Nephron progenitor cell (in vitro differentiated cells): ENCODE measurements at places on chromosomes 3 and 15.

DNA sequence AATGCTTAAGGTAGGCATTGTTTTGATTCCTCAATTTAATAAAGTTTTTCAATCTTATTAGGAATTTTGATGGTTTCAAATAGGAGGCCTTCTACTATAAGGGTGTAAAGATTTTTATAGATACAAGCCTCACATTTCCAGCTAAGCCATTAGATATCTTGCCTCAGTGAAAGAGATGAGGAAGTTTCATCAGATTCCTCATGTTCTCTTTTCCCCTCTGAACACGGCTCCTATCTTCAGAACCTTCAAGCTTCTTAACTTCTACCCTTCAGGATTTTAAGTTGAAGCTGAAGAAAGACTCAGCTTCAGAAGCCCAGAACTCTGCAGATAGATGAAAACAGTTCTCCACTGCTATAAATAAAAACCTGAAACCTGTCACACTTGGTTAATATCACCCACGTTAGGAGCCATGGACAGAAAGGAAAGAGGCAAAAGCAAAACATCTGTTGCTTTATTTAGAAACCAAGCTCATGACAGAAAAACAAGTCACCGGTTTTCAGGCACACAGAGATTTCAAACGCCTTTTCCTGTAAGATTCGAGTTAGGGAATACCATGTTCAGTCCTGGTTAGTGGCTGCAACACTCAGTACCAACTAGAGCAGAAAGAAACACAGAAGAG lies 82.2 kb upstream of the GOLGA8B start:
- no peaks in the 10 kb centered on the region for H3K4me1 ChIP-seq
- H3K27ac ChIP-seq = no peak overlapping the region
- peaks cover 38% of the 10 kb centered on the region for H3K27me3 ChIP-seq
- H3K4me3 ChIP-seq = no peak overlapping the region

DNA sequence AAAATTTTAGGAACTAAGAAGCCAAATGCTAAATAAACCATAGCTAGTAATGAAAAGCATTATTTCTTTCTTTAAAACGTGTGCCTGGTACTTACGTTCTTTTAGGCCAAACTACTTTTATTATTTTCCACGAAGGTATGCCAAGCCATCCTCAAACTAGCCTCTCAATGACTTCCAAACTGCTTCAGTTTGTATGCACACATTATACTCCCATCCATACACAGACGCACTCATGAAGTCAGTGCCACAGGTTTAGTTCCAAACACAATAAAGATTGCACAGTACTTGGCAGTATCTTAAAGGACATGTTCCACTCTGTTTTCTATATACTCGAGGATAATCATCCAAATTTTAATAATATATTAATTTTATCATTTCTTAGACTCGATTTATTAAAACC lies 609.2 kb upstream of the ZNF385D start:
- H3K36me3 ChIP-seq = no peaks in the 10 kb centered on the region
- H3K4me3 ChIP-seq = no peak overlapping the region
- H3K4me1 ChIP-seq = no peaks in the 10 kb centered on the region
- no peak overlapping the region for H3K27ac ChIP-seq
- H3K27me3 ChIP-seq = no peaks in the 10 kb centered on the region
- no peak for DNase-seq

- peaks cover 20% of the 10 kb centered on the region for H3K36me3 ChIP-seq
- H3K27ac ChIP-seq = no peak overlapping the region
- no peaks in the 10 kb centered on the region for H3K27me3 ChIP-seq
- H3K4me3 ChIP-seq = no peak overlapping the region
- peaks cover 15% of the 10 kb centered on the region for H3K4me1 ChIP-seq
Observed at GRCh38 chr15:31606931-31607497, 280.4 kb downstream of the KLF13 start.

DNA sequence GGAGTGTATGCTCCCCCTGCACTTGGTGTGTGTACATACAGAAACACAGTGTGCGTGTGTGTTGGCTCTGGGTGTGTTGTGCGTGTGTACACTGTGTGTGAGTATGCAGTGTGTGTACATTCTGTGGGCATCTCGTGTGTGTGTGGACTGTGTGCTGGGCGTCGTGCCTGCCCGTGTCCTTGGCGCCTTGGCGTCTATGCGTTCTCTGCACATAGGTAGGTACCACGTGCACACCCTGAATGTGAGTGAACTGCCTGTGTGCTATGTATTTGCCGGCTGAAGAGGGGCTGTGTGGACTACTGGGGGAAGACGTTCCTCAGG lies 481 bp upstream of the ECE2 start:
- DNase-seq = no peak
- no peak overlapping the region for H3K27ac ChIP-seq
- H3K36me3 ChIP-seq = no peaks in the 10 kb centered on the region
- H3K4me3 ChIP-seq = peak overlapping the region; percentile 67
- H3K4me1 ChIP-seq = peaks cover 5% of the 10 kb centered on the region
- H3K27me3 ChIP-seq = peaks cover 98% of the 10 kb centered on the region

DNA sequence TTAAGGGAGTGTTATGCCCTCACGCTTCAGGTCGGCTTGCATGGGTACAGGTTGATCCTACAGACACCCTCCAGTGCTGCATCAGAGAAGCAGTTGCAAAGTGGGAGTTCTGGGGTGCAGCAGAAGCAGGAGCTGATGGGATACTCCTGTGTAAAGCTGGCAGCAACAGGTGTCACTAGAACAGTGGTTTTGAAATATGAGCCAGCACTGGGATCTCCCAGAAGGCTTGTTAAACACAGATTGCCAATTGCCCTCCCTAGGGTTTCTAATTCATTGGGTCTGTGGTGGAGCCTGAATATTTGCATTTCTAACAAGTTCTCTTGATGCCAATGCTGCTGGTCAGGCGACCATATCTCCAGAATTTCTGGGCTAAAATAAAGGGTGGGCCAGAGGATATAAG lies 350.4 kb downstream of the CLSTN2 start:
- H3K4me3 ChIP-seq = no peak overlapping the region
- H3K27ac ChIP-seq = no peak overlapping the region
- DNase-seq = no peak
- H3K4me1 ChIP-seq = no peaks in the 10 kb centered on the region
- no peaks in the 10 kb centered on the region for H3K36me3 ChIP-seq
- H3K27me3 ChIP-seq = peaks cover 15% of the 10 kb centered on the region

- no peaks in the 10 kb centered on the region for H3K4me1 ChIP-seq
- peaks cover 15% of the 10 kb centered on the region for H3K27me3 ChIP-seq
- no peak for DNase-seq
- peak overlapping the region; percentile 44 for H3K27ac ChIP-seq
Observed at GRCh38 chr3:122555275-122556071, 8.6 kb downstream of the PARP9 start.

DNA sequence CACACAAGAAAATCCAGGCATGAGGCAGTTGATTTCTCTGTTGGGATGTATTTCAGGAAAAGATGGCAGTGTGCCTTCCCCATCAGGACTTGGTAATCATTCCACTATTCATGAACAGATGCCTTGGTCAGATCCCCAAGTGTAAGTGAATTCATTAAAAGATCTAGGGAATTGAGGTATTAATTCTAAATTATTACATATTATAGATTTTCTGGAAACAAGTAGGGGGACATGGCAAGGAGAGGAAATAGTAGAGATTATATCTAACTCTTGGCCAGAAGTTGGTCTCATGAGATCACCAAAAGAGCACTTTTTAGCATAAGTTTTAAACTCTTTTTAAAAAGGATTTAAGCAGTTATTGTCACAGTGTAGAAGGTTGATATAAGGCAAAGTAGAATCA lies 74.4 kb upstream of the MDFIC2 start:
- no peak overlapping the region for H3K4me3 ChIP-seq
- H3K4me1 ChIP-seq = no peaks in the 10 kb centered on the region
- no peak overlapping the region for H3K27ac ChIP-seq

GRCh38 chr15:73540161-73540560 lies 93.0 kb downstream of the NPTN start:
- DNase-seq = no peak
- H3K27me3 ChIP-seq = peaks cover 4% of the 10 kb centered on the region
- H3K4me1 ChIP-seq = no peaks in the 10 kb centered on the region
- no peak overlapping the region for H3K27ac ChIP-seq

- no peak overlapping the region for H3K4me3 ChIP-seq
- peaks cover 26% of the 10 kb centered on the region for H3K27me3 ChIP-seq
- peaks cover 4% of the 10 kb centered on the region for H3K4me1 ChIP-seq
- H3K27ac ChIP-seq = peak overlapping the region; percentile 39
- DNase-seq = no peak
Observed at GRCh38 chr3:10173926-10174435, 9.3 kb downstream of the IRAK2 start.

DNA sequence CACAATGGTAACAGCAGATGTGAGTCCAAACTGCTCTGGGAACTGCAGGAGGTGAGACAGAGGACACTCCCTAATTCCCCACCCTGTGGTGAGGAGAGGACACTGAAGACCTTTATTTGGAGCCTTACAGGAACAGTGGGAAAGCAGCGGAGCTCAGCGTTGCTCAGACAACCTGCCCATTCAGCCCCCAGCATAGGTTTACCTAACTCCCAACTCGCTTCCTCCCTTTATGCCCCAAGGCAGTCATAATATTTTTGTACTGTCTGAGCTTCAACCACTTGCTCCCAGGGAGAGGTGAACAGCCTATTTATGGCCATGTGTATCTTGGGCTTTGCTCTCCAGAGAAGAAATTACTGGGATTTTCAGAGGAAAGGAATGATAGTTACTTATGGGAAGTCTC lies 34.1 kb downstream of the SHC4 start:
- no peak overlapping the region for H3K27ac ChIP-seq
- H3K4me3 ChIP-seq = no peak overlapping the region
- peaks cover 7% of the 10 kb centered on the region for H3K27me3 ChIP-seq
- H3K36me3 ChIP-seq = no peaks in the 10 kb centered on the region
- DNase-seq = no peak

GRCh38 chr3:4866866-4867265 lies 112.4 kb upstream of the BHLHE40 start:
- peaks cover 20% of the 10 kb centered on the region for H3K4me1 ChIP-seq
- H3K4me3 ChIP-seq = no peak overlapping the region
- no peak overlapping the region for H3K27ac ChIP-seq
- peaks cover 5% of the 10 kb centered on the region for H3K36me3 ChIP-seq
- no peak for DNase-seq
- H3K27me3 ChIP-seq = no peaks in the 10 kb centered on the region

DNA sequence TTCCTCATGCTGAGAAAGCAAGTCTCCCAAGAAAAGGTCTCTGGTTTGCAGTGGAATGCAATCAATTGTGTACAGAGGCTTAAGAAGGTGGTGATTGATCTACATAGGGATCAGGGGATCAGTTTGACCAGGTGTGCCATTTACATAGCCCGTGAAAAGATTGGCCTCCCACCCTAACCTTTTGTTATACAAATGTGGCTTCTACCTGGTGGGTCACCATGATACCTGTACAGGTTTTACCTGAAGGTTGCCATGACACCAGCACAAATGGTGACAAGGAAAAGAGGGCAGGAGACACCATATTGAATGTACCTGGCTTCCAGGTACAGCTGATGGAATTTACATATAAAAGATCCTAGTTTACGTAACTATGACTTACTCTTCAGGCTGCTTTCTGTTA lies 25.5 kb upstream of the TEX55 start:
- peaks cover 4% of the 10 kb centered on the region for H3K27me3 ChIP-seq
- no peak overlapping the region for H3K27ac ChIP-seq
- H3K36me3 ChIP-seq = peaks cover 6% of the 10 kb centered on the region
- H3K4me3 ChIP-seq = no peak overlapping the region

GRCh38 chr3:24255414-24255813 lies 239.2 kb downstream of the THRB start:
- H3K4me3 ChIP-seq = no peak overlapping the region
- DNase-seq = no peak
- H3K36me3 ChIP-seq = no peaks in the 10 kb centered on the region
- H3K27me3 ChIP-seq = no peaks in the 10 kb centered on the region
- H3K4me1 ChIP-seq = peaks cover 6% of the 10 kb centered on the region
- H3K27ac ChIP-seq = no peak overlapping the region

DNA sequence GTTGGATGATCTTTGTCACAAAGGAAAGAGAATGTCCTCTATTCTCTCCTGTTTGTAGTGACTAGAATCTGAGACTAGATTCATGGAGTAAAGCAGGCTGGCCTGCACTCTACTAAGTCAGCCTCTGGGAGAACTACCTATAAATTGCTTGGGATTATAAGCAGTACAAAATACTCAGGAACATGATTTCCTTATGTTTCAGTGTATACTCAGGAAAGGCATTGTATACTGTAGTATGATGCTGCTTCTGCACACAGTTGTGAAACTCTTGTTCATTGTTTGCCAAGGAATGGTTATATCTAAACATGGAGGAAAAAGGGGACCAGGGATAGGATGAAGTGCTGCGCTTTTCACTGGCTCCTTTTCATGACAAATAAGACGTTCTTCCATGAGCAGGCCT lies 49.2 kb downstream of the OXSR1 start:
- H3K27me3 ChIP-seq = no peaks in the 10 kb centered on the region
- H3K36me3 ChIP-seq = peaks cover 49% of the 10 kb centered on the region
- no peak overlapping the region for H3K4me3 ChIP-seq
- H3K4me1 ChIP-seq = peaks cover 10% of the 10 kb centered on the region

DNA sequence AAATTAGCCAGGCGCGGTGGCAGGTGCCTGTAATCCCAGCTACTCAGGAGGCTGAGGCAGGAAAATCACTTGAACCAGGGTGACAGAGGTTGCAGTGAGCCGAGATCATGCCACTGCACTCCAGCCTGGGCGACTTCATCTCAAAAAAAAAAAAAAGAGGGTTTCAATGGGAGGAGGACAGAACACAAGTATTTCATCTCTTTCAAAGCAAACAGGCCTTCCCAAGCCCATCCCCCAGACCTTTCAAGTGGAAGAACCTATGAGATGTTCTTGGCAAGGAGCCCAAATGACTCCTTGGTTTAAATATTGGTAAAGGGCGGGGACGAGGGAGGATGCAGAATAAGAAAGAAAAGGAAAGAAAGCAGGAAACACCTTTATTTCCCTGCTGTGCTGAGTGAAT lies 62.2 kb upstream of the MCF2L2 start:
- no peak overlapping the region for H3K27ac ChIP-seq
- peaks cover 10% of the 10 kb centered on the region for H3K27me3 ChIP-seq
- H3K36me3 ChIP-seq = no peaks in the 10 kb centered on the region
- no peak overlapping the region for H3K4me3 ChIP-seq
- DNase-seq = no peak
- peaks cover 17% of the 10 kb centered on the region for H3K4me1 ChIP-seq

GRCh38 chr15:49423021-49423420 lies at the start of gene FGF7:
FGF7 (plus strand) TSS chr15:49423242; CDS start chr15:49424298, 1,056 bp downstream.
- no peaks in the 10 kb centered on the region for H3K36me3 ChIP-seq
- DNase-seq = no peak
- H3K27ac ChIP-seq = no peak within 1 kb of the TSS

DNA sequence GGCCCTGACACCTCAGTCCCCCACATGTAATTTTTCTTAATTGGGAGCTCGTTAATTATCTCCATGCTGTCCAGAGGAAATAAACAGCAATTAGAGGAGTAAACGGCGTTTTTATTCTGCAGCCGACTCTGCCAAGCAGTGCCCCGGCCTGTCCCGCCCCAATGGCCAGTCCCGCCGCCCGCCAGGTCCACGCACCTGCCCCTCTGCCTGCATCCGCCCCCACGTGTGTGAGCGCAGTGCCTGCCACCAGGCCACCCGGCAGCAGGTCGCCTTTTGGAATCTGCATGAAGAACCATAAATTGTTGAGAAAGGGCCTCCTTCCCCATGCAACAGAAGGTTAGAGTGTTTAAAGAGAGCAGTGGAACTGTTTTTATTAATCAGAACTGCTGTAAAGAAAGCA lies 87.5 kb upstream of the LINGO1 start:
- peaks cover 14% of the 10 kb centered on the region for H3K27me3 ChIP-seq
- peaks cover 39% of the 10 kb centered on the region for H3K4me1 ChIP-seq
- no peaks in the 10 kb centered on the region for H3K36me3 ChIP-seq
- no peak overlapping the region for H3K27ac ChIP-seq
